ENCODE measurements at places on chromosomes 1 and 21. TPM values are rescaled to one million over a fixed set of nuclear protein-coding genes. Genes with fewer than 3 reads are reported as not detected.

The AMY1A gene
- not detected for total RNA-seq

The ZMYM1 gene
- total RNA-seq: 40.4 TPM

The GLIS1 gene
- 0.71 TPM for total RNA-seq

The CRP gene
- total RNA-seq: not detected

The KCNE2 gene
- not detected for total RNA-seq

The LCK gene
- total RNA-seq: 1.4 TPM

The RBM11 gene
- total RNA-seq: 4.1 TPM

The BNIPL gene
- 9.5 TPM for total RNA-seq

The ZYG11B gene
- 112 TPM for total RNA-seq

The LCE1E gene
- not detected for total RNA-seq

The KIF17 gene
- total RNA-seq: 4.7 TPM

The RSPO1 gene
- total RNA-seq: 6.0 TPM

The LCE3D gene
- not detected for total RNA-seq

The BMP8B gene
- total RNA-seq: 6.8 TPM

The LIPI gene
- total RNA-seq: not detected

The ERICH3 gene
- 3.4 TPM for total RNA-seq

The AKR1A1 gene
- 57.1 TPM for total RNA-seq

The PEAR1 gene
- total RNA-seq: 13.7 TPM

The GJA8 gene
- total RNA-seq: 40.3 TPM

The TNFRSF18 gene
- not detected for total RNA-seq

The C4BPB gene
- 0.60 TPM for total RNA-seq

The RNF223 gene
- total RNA-seq: not detected

The PLA2G5 gene
- 2.4 TPM for total RNA-seq

The MPZ gene
- total RNA-seq: 19.4 TPM

The POTED gene
- total RNA-seq: not detected

The GPR25 gene
- not detected for total RNA-seq

The SLC19A2 gene
- 44.3 TPM for total RNA-seq

The THEMIS2 gene
- 8.9 TPM for total RNA-seq

The KRTAP10-10 gene
- not detected for total RNA-seq

The USH2A gene
- total RNA-seq: 48.3 TPM

The RIIAD1 gene
- not detected for total RNA-seq

The SGIP1 gene
- total RNA-seq: 108 TPM

The PGBD5 gene
- 11.3 TPM for total RNA-seq

The PRAMEF25 gene
- total RNA-seq: not detected

The CYP2J2 gene
- 2.7 TPM for total RNA-seq

The S100A9 gene
- 197 TPM for total RNA-seq

The CAMSAP2 gene
- 90.5 TPM for total RNA-seq

The PRAMEF14 gene
- total RNA-seq: not detected

The TNFRSF8 gene
- not detected for total RNA-seq

The OR2G6 gene
- not detected for total RNA-seq

The FASLG gene
- total RNA-seq: not detected

The GUK1 gene
- total RNA-seq: 185 TPM

The PCP4 gene
- total RNA-seq: 47.6 TPM

The ELAVL4 gene
- 15.3 TPM for total RNA-seq

The CFHR2 gene
- total RNA-seq: not detected

The DUSP23 gene
- 14.7 TPM for total RNA-seq

The KDF1 gene
- 0.27 TPM for total RNA-seq

The ZNF695 gene
- total RNA-seq: 3.1 TPM

The LCE6A gene
- total RNA-seq: not detected

The NES gene
- total RNA-seq: 87.1 TPM

The CA14 gene
- total RNA-seq: 49.1 TPM
